ENCODE measurements at places on chromosomes 13 and 19.

DNA sequence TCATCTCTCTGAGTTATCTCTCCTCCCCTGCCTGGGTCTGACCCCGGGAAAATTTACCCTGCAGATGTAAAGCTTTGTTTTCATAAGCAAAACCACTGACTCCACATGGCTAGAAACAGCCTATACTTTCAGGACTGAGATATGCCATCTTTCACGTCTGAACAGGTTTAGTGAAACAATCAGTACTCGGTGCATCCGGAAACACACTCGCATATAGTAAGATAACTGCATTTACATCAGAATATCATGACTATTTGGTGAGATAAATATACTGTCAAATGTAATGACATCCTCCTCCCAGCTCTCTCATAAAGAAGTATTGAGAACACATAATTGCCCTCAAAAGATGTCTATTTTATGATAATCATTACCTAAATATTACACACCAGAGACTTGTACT, 172.8 kb downstream of the EFNB2 start:
- DNase-seq, result no peak

DNA sequence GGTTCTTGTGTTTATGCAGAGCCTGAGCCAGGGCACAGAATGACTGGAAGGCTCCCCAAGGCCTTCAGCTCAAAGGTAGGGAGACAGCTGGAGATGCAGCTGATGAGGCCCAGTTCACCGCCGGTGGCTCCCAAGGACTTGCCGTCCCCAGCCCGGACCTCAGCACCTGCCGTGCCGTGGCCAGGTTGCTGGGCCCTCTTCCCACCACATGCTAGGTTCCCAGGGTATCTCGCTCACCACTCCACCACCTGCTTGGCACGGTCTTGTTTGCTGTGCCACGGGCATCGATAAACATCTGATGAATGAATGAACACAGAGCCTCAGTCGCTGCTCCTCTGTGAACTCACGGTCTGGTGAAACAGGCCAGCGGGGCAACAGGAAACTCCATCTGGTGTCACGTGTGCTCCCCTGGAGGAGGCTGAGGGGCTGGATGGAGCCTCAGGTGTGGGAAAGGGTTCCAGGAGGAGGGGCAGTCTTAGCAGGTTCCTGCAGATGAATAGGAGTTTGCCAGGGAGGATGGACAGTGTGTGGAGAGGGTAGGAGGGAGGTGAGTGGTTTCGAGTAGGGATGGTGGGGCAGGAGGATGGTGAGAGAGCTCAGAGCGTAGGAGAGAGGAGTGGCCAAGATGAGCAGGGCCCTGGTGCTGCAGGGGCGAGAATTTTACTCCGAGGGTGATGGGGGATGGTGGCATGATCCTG, 3.6 kb upstream of the KLK14 start:
- DNase-seq, result no peak

DNA sequence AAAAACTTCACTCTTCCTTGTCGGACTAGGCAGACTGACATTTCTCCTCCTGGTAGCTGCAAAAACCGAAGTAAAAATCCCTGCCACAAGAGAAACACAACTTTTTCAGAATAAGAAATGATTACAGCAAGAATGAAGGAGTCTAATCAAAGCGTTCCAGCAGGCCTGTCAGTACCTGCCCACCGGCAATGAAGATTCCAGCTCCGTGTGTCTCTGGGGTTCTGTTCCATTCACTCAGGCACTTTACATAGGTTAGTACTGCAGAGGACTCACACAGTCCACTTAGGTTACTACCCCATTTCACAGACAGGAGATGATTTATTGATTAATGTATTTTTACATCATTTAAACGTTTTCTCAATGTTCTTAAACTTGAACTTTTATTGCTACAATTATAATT, 275.5 kb downstream of the NHLRC3 start:
- no peak for DNase-seq

- no peak for DNase-seq
Observed at GRCh38 chr13:80276371-80277289, 64.3 kb downstream of the SPRY2 start.

- DNase-seq, result no peak
Observed at GRCh38 chr19:890831-891230, 2.2 kb downstream of the MED16 start.

DNA sequence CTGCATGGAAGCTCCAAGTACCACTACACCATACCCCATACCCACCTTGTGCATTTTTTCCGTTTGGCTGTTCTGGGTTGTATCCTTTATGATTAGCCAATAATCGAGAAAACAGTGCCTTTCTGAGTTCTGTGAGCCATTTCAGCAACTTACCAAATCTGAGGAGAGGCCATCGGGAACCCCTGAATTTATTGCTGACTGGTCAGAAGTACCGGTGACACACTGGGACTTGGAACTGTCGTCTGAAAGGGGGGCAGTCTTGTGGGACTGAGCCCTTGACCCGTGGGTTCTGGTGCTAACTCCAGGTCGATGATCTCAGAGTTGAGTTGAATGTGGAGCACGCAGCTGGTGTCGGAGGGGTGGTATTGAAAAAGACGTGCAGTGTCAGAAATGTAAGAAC, 15.0 kb downstream of the UPF3A start:
- DNase-seq, result no peak

DNA sequence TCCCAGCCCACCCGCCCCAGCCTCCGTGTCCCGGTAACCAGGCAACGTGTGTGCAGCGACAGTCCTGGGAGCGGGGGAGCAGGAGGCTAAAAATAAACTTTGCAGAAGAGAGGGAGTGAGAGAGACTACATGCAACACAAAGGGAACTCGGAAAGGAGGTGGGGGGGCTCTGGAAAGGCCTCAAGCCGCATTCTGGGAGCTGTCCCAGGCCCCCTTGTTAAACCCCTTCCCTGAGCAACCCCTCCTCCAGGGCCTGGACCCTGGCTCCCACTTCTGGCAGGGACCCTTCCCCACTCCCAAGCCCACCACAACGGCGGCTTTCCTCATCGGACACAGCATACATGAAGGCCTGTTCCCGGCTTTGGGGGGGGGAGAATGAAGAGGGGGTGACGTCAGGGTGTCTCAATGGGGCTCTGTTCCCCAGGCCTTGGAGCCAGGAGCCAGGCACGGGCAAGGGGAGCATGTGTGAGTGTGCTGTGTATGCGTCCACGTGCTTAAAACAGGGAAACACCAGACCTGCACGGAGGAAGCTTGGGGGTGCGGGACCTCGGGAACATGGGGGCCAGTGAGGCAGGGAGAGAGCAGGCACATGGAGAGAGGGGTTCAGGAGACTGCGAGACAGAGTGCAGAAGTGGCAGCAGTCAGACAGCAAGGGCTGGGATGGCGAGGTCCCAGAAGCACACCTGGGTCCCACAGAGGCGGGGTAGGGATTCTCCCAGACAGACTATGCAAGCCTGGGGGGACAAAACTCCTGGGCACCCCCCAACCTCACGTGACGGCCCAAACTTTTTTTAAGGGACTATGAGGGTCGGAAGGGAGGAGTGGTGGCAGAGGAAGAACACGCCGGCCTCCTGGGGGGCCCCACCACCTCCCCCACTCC, 2.3 kb downstream of the ERF start:
- DNase-seq, result no peak

- no peak for DNase-seq
Observed at GRCh38 chr13:69496981-69497380, 610.6 kb upstream of the ATXN8OS start.

- no peak for DNase-seq
Observed at GRCh38 chr19:17246681-17247425, 1.1 kb upstream of the NR2F6 start.

DNA sequence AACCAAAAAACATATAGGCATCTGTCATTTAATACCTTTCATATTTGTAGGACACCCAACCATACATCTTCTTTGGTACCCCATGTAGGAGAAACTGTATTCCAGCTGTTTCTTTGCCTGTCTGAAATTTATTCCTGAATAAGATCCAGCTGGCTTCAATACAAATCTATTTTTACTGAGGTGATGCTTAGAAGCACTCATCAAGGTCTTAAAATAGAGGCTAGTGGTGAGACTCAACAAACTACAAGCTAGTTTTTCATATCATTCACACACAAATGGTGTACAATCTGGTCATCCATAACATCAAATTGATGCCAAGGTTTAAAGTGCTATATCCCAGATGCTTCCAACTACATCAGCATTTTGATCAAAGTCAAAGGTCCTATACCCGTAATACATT, 1071.3 kb upstream of the MIR17HG start:
- no peak for DNase-seq

- no peak for DNase-seq
Observed at GRCh38 chr13:94339116-94339687, 140.3 kb downstream of the DCT start.

- no peak for DNase-seq
Observed at GRCh38 chr13:46726347-46726746, 70.6 kb downstream of the ESD start.

- DNase-seq, result no peak
Observed at GRCh38 chr13:73138276-73138637, 79.5 kb downstream of the KLF5 start.

DNA sequence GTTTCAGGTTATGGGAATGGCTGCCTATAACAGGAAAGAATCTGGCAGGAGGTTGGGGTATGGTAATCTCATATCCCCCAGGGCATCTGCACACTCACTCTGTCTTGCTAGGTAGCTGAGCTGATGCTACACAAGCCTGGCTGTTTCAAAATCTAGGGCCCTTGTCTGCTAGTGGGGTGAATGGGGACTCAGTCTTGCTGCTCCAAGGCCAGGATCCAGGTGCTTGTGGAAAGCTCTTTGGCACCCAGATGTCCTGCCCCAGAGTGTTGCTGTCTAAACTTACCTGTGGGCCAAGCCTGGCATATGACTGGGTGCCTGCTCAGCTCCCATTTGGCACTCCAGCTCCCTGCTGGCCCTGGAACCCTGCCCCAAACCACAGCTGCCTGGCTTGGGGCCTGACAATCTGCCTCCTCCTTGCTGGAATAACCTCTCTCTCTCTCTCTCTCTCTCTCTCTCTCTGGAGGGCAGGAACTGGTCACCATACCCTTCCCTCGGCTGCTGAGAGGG, 158.1 kb upstream of the TSC22D1 start:
- DNase-seq, result no peak

DNA sequence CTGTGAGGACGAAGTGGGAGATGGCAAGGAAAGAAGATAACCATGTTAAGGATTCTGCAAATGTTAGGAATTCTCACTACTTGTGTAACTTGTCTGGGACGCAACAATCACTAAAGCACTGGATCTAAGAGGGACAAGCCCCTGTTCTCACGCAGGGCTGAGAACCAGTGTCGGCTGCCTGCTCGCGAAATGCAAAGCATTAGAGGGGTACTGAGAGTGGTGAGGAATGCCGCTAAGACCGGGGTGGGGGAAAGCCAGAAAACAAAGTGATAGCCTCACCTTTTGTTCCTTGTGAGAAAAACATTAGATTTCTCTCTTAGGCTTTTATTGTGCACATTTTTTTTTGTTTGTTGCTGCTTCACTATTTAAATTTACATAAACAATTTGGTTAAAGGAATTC, 241.9 kb downstream of the ABCC4 start:
- DNase-seq, result no peak

DNA sequence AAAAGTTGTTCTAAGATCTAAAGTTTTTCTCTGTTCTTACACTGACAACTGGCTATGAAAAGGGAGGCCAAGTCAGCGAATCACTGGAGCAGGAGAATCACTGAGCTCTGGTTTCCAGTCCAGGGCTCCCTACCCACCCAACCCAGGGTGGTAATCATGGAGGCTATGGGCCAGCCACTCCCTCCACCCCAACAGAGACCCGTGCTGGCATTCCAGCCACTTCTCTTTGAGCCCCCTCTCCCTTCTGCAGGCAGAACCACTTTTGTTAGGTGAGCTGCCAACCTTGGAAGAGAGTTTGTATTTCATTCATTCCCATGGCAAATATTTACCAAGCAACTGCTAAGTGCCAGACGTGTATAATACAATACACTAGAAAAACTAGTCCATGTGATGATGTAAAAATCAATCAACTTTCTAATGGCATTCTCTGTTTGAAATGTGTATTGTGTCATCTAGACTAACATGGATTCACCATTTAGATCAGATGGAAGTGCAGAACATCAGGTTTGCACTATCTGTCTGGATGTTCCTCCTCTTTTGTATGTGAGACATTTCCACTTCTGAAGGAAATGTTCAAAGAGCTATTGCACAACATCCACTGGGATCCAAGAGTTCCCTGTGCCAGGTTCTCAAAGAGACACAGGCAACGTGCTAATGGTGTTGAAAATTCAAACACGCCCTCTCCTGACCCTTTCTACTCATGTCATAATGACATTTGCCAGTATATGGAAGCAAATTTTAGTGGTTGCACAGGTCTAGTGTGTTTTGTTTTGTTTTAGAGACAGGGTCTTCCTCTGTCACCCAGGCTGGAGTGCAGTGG, 5.3 kb downstream of the MLNR start:
- DNase-seq, result no peak

DNA sequence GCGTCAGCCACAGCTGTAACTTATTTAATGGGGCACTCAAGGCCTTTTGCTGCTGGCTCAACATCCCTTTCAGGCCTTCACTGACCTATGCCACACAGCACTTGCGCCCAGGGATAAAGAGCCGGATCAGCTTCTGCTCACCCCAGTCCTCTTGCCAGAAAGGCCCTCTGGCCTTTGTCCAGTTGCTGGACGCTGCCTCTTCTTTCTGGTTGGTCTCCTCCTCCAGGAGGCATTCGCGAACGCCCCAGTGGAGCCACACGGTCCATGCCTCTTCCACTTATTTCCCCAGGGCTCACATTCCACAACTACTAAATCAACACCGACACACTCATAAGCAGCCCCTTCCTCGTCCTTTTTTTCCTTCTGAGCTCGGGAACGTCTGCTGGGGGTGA, 3.7 kb upstream of the ZNF329 start:
- DNase-seq, result no peak

- no peak for DNase-seq
Observed at GRCh38 chr19:2372076-2372612, 12.1 kb downstream of the TMPRSS9 start.

GRCh38 chr19:581399-582111, 8.1 kb upstream of the HCN2 start:
- DNase-seq, result no peak

DNA sequence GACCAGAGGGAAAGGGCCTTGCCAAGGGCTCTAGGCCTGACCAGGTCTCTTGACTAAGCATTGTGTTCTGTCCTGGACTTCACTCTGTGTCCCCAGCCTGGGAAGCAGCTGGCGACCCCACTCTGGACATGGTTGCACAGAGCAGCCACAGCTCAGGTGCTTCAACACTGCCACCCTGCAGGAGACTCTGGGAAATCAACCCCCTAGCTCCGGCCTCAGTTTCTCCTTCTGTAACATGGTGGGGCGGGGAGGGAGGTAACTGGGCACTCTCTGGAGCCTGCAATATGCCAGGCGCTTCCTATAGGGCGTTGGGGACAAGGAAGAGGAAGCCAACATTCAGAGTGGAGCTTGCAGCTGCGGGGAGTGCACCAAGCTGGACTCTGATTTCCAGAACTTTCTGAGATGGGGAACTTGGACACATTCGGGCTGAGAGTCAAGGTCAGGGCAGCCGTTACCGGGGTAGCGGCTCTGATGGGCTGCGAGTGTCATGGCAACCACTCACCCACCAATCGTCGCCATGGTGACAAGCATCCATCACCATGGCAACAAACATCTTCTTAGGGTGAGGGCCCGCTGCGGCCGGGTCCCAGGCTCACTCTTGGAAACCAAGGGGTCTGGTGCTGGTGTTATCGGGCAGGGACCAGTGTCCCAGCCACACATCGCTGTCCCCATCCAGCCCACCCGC, 12.8 kb downstream of the F2RL3 start:
- no peak for DNase-seq

- no peak for DNase-seq
Observed at GRCh38 chr13:59120297-59120843, 1043.4 kb downstream of the DIAPH3 start.

All from stimulated activated CD4-positive, alpha-beta T cell treated with anti-CD3 and anti-CD28 coated beads, TNF-alpha, amount 100 ng/mL, for 48 hours (primary cell).